ENCODE measurements at places on chromosomes 11 and 22.

- DNase-seq, result peak; percentile 68
Measured at GRCh38 chr11:116558504-116559211, 214.1 kb downstream of the BUD13 start.

DNA sequence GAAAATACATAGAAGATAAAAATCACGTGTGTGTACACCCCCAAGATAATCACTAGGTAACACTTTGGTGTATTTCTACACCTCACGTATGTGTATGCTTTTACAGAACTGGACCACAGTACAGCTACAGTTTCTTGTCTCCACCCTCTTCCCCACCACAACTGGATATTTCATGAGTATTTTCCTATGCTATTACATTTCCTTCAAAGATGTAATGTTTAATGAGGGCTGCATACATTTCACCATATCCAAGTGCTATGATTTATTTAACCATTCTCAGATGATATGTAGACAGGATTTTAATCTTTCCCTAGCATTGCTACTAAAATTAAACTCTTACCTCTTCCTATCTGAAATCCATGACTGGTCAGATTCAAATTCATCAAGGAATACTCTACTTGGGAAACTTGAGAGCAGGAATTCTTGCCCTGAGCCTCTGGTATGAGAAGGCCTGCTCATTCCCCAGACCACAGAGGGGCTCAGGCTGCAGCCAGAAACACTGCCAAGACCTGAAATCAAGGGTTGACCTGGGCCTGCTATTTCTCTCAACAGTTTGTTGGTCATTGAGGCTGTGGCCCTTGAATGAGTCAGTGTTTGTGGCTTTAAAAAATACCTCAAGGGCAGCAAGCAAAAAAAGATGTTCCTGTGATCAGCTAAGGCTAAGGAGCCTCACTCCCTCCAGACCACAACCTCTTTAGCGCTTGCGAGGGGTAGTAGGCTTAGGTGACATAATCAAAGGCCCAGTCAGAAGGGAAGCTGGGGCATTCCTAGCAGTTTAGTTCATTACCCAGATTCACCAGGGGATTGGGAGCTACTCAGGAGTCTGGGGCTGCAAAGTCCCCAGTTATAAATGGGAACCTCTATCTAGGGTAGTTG is 55.5 kb downstream of the ABTB2 start:
- peak; percentile 98 for DNase-seq

- DNase-seq, result no peak
Measured at GRCh38 chr11:77814848-77815247, 5.7 kb downstream of the RSF1 start.

DNA sequence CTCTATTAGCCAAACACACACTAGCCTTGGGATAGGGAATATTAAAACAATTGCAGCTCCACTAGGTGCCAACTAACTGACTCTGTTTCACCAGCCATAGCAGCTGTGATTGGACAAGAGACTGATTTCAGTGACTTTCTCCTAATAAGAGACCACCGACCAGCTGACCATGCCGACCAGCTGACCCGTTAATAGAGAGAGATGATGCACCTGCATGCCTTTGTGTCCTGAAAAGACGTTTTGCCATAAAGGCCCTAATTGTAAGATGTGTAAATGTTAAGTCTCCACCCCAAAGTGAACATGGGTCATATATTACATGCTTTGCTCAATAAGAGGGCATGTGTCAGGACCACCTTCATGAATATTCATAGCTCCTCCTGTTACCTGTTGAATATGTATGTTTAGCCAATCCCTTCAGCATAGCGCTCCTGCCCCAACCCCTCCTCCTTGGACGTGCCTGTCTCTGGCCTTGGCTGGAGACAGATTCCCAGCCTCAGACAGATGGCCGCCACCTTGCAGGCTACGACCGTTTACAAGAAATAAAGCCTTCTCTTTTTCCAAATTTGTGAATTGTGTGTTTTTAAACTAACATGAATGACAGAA is 1.3 kb upstream of the NADSYN1 start:
- DNase-seq, result no peak

GRCh38 chr22:46739094-46739870 is 1.2 kb upstream of the CERK start:
- no peak for DNase-seq

- DNase-seq, result no peak
Measured at GRCh38 chr11:76329983-76330382, 50.9 kb downstream of the THAP12 start.

Data from AG10803 (cell line).